ENCODE measurements at places on chromosomes 3 and 15. TPM values are rescaled to one million over a fixed set of nuclear protein-coding genes. Genes with fewer than 3 reads are reported as not detected.

The SLC28A1 gene
- not detected for total RNA-seq

The TMEM40 gene
- not detected for total RNA-seq

GRCh38 chr15:73341886-73342600 lies 26.7 kb downstream of the HCN4 start:
- no peaks in the 10 kb centered on the region for H3K4me1 ChIP-seq
- H3K27ac ChIP-seq = no peak overlapping the region
- H3K27me3 ChIP-seq = peaks cover 4% of the 10 kb centered on the region
- H3K36me3 ChIP-seq = no peaks in the 10 kb centered on the region
- H3K4me3 ChIP-seq = no peak overlapping the region

The SLC12A1 gene
- total RNA-seq = not detected

The TXNRD3 gene
- total RNA-seq = 4.5 TPM

DNA sequence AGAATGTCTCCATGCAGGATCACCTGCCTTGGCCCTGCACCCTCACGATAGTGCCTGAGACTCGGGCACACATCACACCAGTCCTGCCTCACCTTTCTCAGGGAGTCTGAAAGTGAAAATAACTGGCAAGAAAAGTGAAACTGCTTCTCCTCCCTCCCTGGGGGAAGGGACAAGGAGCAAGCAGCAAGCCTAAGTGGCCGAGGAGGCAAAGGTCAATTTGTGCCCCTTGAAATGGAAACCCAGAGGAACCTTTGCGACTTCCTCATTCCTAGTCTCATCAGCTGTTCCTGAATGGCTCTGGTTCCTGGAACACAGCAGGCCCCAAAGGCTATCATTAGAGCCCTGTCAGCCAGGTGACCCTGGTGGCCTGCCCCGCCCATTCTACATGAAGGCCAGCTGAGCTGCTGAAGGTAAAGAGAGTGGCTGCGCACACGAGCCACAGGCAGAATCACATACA lies 28.0 kb upstream of the SLCO2A1 start:
- H3K27ac ChIP-seq = no peak overlapping the region
- no peaks in the 10 kb centered on the region for H3K4me1 ChIP-seq
- H3K4me3 ChIP-seq = no peak overlapping the region
- no peaks in the 10 kb centered on the region for H3K36me3 ChIP-seq

DNA sequence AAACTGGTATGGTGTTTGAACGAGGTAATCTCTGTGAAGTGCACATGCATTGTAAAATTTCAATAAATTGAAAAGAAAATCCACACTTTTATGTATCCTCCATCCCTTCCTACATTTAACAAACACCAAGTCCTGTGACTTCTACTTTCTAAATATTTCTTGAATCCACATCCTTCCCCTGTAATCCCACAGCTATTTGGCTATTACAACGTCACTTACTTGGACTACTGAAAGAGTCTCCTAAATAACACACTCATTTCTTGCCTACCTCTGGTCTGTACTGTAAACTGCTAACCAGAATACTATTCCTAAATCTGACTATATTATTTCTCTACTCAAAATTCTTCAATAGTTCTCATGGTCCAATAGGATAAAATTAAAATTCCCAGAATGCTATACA lies 176.1 kb downstream of the NEK10 start:
- no peak overlapping the region for H3K27ac ChIP-seq
- no peak for DNase-seq
- H3K4me3 ChIP-seq = no peak overlapping the region
- no peaks in the 10 kb centered on the region for H3K27me3 ChIP-seq
- H3K36me3 ChIP-seq = no peaks in the 10 kb centered on the region
- H3K4me1 ChIP-seq = no peaks in the 10 kb centered on the region

DNA sequence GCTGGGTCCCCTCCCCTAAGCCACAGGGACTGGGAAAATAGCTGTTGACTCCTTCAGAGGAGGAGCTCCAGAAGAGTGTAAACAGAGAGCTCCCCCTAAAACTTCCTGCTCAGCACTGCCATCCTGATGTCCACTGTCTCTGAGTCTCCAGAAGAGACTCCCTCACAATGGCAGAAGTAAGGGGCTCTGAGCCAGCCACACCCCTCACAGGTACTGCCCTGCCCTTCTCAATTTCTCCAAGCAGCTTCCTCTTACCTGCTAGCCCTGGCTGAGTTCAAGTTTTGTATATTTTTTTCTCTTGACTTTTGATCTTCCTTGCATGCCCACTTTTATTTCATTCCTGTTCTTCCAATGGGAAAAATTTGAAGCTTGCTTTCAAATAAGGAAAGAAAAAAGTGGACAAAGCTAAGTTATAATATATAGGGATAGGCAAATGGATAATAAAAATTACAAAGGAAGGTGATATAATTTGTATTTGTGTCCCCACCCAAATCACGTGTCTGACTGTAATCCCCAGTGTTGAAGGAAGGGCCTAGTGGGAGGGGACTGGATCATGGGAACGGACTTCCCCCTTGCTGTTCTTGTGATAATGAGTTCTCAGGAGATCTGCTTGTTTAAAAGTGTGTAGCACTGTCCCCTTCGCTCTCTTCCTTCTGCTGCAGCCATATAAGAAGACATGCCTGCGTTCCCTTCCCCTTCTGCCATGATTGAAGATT lies 442.2 kb upstream of the WNT5A start:
- H3K27ac ChIP-seq = no peak overlapping the region
- peaks cover 2% of the 10 kb centered on the region for H3K27me3 ChIP-seq
- DNase-seq = no peak
- H3K36me3 ChIP-seq = no peaks in the 10 kb centered on the region

The SENP7 gene
- 9.6 TPM for total RNA-seq

The CHRM5 gene
- not detected for total RNA-seq

DNA sequence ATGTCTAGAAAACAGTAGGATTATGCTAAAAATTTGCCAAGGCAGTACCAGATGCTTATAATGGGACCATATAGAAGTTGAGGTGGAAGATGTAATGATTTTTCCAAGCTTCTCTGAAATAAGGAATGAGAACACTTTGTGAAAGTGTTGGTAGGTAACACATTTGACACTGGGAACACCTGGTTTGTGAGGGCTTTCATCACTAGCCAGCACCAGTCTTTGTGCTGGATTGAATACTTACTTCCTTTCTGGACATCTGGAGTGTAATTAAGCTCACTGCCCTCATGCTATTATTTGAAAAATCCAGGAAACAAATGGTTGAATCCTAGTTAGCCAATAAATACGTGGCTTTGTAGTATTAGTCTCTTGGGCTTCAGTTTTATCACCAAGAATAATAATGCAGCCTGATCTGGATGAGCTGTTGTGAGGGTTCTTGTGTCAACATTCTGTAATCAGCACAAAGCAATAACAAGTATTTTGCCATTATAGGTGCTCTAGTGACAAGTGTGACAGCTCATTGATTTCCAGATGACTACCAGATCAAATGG lies 12.9 kb downstream of the CCDC80 start:
- H3K27me3 ChIP-seq = peaks cover 5% of the 10 kb centered on the region
- no peaks in the 10 kb centered on the region for H3K4me1 ChIP-seq
- H3K36me3 ChIP-seq = no peaks in the 10 kb centered on the region
- H3K27ac ChIP-seq = no peak overlapping the region
- no peak overlapping the region for H3K4me3 ChIP-seq
- DNase-seq = no peak

DNA sequence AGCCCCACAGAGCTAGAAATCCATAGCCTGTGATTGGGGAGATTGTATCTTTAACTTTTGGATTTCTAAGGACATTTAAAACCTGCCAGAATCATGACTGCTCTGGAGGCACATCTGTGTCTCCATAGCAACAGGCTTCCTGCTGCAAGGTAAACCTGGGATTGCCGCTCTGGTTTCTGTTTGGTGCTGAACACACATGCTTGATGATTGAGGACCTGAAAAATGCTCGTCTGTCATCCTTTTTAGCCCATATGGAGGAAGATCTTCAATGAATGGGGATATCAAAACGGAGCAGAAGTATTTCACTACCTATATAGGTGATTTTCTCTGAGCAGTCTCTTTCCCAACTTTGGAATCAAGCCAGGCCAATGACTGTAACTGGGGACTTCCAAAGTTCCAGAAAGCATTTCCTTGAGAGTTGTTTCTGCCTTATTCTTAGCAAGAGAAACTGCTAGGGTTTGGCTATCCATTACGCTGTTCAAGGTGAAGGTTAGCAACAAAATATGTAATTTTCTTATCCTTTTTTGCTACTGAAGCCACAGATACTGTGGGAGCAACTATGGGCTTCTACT lies 96.5 kb upstream of the TNIK start:
- peaks cover 17% of the 10 kb centered on the region for H3K4me1 ChIP-seq
- no peak overlapping the region for H3K4me3 ChIP-seq
- H3K27ac ChIP-seq = no peak overlapping the region
- DNase-seq = no peak
- H3K27me3 ChIP-seq = no peaks in the 10 kb centered on the region

The GHRL gene
- total RNA-seq = not detected

- H3K4me3 ChIP-seq = no peak overlapping the region
- H3K36me3 ChIP-seq = peaks cover 10% of the 10 kb centered on the region
- H3K27me3 ChIP-seq = peaks cover 37% of the 10 kb centered on the region
- no peak for DNase-seq
- no peak overlapping the region for H3K27ac ChIP-seq
Measured at GRCh38 chr3:13285007-13285567, 135.0 kb downstream of the NUP210 start.

DNA sequence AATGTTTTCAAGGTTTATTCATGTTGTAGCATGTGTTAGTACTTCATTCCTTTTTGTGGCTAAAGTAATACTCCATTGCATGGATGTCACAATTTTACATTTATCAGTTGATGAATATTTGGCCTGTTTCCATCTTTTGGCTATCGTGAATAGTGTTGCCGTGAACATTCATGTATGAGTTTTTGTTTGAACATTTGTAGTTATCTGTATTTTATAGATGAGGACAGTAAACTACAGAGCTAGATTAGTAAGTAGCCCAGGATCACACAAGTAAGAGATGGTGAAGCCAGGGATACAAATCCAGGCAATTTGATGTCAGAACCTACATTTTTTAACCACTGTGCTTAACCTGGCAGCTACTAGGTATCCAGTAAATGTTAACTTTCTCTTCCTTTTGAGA lies 63.2 kb downstream of the ASTE1 start:
- H3K4me3 ChIP-seq = no peak overlapping the region
- no peaks in the 10 kb centered on the region for H3K4me1 ChIP-seq
- H3K27ac ChIP-seq = no peak overlapping the region
- no peak for DNase-seq
- H3K27me3 ChIP-seq = no peaks in the 10 kb centered on the region
- H3K36me3 ChIP-seq = peaks cover 48% of the 10 kb centered on the region

- DNase-seq = no peak
- no peaks in the 10 kb centered on the region for H3K36me3 ChIP-seq
- no peaks in the 10 kb centered on the region for H3K27me3 ChIP-seq
- H3K4me3 ChIP-seq = no peak overlapping the region
- no peak overlapping the region for H3K27ac ChIP-seq
Measured at GRCh38 chr3:65967451-65967850, 71.3 kb downstream of the MAGI1 start.

DNA sequence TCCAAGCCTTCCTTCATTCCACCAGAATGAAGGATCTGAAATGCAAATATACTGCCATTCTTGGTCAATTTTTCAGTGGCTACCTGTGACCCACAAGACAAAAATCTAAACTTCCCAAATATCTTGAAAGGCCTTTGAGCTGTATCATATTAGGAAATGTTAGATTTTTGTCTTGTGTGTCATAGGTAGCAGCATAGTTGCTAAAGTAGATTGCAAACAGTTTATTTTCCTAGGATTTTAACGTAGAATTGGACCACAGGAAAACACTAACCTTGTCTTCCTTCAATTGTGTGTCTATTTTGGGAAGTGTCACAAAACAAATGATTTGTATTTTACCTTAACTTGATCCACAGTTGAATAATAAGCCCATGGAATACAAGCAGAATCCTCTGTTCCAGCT lies 42.4 kb downstream of the CP start:
- H3K4me1 ChIP-seq = peaks cover 10% of the 10 kb centered on the region
- H3K4me3 ChIP-seq = no peak overlapping the region
- peaks cover 2% of the 10 kb centered on the region for H3K36me3 ChIP-seq

The EPHB1 gene
- 0.78 TPM for total RNA-seq

The KLHL40 gene
- not detected for total RNA-seq

DNA sequence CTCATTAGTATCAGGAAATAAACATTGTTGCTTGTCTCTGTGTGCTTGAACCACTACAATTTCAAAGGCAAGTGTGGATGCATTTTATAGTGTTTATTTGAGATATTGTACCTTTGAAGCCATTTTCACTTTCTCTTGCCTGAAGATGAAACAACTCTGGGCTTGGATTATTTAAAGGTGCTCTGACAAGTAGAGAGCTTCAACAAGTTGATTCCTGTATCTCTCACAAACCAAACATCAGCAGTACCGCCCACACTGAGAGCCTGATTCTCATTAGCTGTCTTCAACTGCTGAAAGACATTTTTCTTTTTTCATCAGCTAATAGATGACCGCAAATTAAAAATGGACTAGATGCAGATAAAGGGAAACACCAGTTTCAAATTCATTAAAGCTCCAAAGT lies 806 bp upstream of the CERS3 start:
- H3K4me1 ChIP-seq = no peaks in the 10 kb centered on the region
- H3K27me3 ChIP-seq = no peaks in the 10 kb centered on the region
- H3K36me3 ChIP-seq = no peaks in the 10 kb centered on the region
- DNase-seq = no peak

DNA sequence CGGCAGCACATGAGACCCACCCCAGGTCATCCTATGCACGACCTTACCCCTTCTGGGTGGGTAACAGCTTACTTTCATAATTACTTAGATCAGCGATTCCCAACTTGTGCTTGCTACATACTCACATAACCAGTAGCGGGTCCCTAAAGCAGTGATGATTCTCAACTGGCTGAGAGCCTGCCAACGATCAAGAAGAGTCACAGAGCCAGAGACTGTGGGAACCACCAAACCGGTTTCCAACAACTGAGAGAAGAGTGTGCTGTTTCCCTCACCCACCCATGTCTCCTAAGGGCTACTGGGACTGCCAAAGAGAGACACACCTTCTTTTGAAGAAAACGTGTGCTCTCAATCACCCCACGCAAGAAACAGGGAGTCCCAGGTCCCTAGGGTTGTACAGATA lies 12.0 kb upstream of the XXYLT1 start:
- peaks cover 13% of the 10 kb centered on the region for H3K36me3 ChIP-seq
- H3K27me3 ChIP-seq = no peaks in the 10 kb centered on the region
- H3K27ac ChIP-seq = peak overlapping the region; percentile 9
- DNase-seq = no peak

- H3K36me3 ChIP-seq = no peaks in the 10 kb centered on the region
- H3K4me1 ChIP-seq = no peaks in the 10 kb centered on the region
- H3K27me3 ChIP-seq = peaks cover 5% of the 10 kb centered on the region
Measured at GRCh38 chr3:123818921-123819429, 65.2 kb downstream of the MYLK start.

- no peaks in the 10 kb centered on the region for H3K36me3 ChIP-seq
- H3K4me3 ChIP-seq = no peak overlapping the region
- no peak for DNase-seq
- peaks cover 11% of the 10 kb centered on the region for H3K27me3 ChIP-seq
Measured at GRCh38 chr3:10333349-10333650, 12.4 kb upstream of the SEC13 start.
